ENCODE measurements at places on chromosomes 2 and 18.
A peak's percentile ranks its signal among the peaks of the same experiment; 100 is the strongest.

DNA sequence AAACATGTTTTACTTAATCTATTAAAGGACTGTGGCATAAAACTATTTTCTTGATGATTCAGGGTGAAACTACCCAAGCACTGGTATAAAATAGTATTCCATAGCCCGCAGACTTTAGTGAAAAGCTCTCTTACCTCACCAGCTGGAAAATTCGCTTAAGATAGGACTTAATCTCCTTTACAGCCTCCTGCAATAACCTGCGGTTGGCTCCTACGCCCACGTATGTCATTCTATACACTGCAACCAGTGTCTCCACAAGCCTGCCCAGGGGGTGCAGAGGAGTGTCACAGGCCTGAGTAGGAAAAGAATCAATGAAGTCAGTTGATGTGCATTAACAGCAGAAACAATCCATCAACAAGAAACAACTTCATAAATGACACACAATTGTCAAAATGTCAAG is 11.3 kb upstream of the MPP4 start:
- DNase-seq: no peak

DNA sequence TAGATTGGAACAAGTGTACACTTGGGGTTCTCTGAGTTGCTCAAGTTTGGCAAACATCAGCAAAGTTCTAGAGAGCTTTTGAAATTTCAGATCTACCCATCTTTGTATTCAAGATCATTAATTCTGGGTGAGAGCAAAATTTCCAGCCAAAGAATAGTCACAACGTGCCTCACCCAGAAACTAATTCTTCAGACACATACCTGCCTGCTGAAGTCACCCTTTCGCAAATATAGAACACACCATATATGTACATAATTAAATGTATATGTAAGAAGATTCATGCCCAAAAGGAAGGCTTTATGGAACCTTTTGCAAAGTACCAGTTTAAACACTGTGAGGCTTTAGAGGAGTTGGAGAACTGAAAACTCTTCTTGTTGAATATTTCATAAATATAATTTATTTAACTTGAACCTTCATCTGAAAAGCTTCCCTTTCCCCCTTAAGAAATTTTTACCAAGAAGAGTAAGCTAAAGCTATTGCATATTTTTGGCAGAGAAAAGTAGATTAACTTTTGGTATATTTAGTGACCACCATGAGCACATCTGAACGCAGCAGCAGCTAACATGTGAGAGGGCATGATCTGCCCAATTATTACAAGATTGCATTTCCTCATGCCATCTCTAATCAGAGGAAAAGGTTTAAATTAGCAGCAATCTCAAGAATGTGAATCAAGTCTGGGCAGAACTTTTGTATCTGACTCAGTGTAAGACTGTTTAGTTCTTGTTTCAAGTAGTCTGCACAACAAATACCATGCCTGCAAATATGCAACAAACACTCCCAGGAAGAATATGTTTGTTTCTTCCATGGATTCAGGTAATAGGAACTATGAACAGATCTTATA is 8.2 kb downstream of the RND3 start:
- no peak for DNase-seq

DNA sequence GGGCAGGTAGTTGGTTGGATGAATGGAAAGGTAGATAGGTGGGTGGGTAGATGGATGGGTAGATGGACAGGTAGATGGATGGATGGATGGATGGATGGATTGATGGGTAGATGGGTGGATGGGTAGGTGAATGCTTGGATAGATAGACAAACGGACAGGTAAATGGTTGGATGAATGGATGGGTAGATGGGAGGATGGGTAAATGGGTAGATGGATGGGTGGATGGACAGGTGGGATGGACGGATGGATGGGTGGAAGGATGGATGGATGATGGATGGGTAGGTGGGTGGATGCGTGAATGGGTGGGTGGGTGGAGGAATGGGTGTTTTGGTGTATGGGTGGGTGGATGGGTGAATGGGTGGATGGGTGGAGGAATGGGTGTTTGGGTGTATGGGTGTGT is 50.1 kb upstream of the ASAP2 start:
- DNase-seq: no peak

GRCh38 chr2:100845141-100845991 is 25.4 kb downstream of the NPAS2 start:
- DNase-seq: peak; percentile 84

GRCh38 chr2:190354003-190354690 is 10.8 kb downstream of the INPP1 start:
- no peak for DNase-seq

- DNase-seq: no peak
Measured at GRCh38 chr18:10213526-10213925, 240.9 kb upstream of the APCDD1 start.

- no peak for DNase-seq
Measured at GRCh38 chr18:11256251-11256650, 106.9 kb upstream of the PIEZO2 start.

DNA sequence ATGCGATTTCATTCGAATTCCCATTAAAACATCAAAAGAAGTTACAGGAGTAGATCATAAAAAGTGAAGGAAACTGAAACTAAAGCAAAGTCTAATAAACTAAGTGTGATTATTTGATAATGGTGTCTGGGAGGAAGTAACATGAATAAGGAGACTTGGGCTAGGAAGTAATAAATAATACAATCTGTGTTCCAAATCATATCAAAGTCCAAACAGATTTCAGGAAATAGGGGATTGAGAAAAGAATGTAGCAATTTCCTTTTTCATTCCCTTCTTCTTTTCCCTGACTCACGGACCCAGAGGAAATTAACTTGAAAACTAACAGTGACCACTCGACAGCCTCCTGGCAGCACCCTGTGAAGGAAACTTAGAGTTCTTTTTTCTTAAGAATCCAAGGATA is 758.4 kb upstream of the GCFC2 start:
- DNase-seq: no peak

DNA sequence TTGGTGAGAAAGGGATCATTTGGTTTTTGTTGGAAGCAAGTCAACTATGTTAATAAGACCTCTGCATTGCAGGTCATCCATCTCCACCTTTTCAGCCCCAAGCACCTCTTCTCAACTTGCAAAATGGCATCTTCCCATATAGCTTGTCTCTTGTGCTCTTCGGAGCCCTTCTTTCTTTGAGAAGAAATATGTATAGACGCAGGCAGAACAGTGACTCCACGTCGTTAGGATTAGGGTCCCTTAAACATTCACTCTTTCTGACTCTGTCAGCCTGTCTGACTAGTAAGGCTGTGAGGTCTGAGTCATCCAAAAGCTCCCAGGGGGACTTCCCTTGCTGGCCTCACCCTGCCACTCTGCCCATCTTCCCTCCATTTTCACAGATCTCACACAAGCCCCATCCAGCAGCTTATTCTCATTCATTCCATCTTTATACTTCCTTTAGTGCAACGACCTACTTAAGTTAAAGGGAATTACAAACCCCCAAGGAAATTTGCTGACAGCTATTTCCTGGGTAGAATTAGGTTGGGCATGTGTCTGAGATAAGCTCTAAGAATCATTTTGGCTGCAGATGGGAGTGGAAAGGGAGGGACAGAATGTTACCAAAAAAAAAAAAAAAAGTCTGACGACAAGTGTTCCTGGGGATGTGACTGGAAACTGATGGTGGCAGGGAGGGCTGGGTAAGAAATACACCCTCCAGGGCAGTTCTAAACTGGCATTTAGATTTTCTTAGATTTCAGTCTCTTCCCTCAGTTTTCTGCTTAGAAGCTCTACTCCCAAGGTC is 37.7 kb upstream of the MEX3C start:
- no peak for DNase-seq

- DNase-seq: no peak
Measured at GRCh38 chr2:47534179-47534919, 131.4 kb downstream of the MSH2 start.

DNA sequence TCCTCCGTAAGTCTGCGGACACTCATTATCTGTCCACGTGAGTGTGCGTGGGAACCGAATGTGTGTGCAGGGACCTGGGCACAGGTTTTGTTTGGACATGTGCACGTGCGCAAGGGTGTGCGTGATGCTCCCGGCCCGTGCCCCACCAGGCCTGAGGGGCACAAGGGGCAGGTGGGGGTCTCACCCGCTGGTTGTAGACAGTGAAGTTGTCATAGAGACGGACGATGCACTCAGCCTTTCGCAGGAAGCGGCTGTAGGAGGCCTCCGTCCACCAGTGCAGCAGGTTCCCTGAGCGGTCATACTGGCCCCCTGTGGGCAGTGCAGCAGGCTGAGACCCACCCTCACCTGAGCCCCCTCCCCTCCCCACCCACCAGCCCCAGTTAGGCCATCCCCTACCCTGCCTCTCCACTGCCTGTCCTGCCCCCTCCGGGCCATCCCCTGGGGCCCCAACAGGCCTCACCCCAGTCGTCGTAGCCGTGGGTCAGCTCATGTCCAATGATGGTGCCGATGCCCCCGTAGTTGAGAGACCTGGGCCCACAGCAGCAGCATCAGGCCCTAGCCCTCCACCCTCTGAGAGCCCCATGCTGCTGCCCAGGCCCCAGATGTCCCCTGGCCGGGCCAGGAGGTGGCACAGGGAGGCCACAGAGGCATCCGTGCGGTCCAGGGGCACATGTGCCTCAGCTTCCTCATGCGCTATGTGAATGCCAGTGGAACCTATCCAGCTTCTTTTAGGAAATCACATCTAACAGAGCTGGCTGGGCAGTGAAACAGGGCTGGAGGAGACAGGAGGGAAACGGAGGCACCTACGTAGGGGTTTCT is 6.1 kb downstream of the ECEL1 start:
- DNase-seq: peak; percentile 17

GRCh38 chr2:68256093-68256450 is 3.7 kb upstream of the PPP3R1 start:
- DNase-seq: no peak

GRCh38 chr2:44051593-44052347 is 56.0 kb upstream of the LRPPRC start:
- DNase-seq: no peak

DNA sequence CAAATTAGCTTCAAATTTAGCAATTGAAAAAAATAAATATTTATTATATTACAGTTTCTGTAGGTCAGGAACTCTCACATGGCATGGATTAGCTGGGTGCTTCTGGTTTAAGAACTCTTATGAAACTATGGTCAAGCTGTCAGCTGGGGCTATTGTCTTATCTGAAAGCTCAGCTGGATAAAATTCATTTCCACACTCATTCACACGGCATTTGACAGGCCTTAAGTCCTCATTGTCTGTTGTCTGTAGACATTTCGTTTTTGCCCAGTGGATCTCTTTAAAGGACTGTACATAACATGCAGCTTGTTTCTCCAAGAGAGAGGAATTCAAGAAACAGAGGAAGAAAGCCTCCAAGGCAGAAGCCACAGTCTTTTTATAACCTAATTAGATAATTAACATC is 1556.8 kb upstream of the SLC39A10 start:
- DNase-seq: no peak

DNA sequence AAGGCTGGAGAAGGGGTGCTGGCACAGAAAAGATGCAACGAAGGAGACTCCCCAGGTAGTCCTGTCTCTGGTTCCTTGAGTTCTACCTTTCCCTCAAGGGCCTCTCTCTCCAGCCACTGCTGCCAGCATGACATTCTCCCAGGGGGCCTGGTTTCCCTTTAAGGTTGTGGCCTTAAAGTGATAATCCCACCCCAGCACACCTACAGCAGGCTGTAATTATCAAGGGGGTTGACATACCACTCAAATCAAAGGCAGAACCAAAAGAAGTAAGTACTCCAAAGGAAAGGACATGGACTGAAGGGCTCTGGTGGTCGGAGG is 127.4 kb upstream of the MSH6 start:
- no peak for DNase-seq

DNA sequence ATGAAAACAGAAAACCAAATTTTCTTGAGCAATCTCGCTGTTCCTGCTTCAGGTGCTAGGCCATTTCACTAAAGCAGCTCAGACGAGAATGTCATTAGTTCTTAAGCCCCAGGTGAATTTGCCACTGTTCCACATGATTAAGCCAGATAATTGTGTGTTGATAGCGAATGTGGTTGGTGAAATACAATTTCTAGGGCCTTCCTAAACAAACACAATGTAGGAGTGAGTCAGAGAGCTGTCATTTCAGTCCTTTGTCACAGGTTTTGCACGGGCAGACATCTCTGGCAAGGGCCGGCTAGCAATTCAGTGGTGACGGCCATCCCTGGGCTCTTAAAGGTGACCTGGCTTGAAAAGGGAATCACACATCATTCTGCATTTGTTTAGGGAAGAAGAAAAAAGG is 170.7 kb downstream of the TMEM182 start:
- DNase-seq: no peak

GRCh38 chr2:183232161-183232865 is 108.1 kb downstream of the NUP35 start:
- DNase-seq: no peak

DNA sequence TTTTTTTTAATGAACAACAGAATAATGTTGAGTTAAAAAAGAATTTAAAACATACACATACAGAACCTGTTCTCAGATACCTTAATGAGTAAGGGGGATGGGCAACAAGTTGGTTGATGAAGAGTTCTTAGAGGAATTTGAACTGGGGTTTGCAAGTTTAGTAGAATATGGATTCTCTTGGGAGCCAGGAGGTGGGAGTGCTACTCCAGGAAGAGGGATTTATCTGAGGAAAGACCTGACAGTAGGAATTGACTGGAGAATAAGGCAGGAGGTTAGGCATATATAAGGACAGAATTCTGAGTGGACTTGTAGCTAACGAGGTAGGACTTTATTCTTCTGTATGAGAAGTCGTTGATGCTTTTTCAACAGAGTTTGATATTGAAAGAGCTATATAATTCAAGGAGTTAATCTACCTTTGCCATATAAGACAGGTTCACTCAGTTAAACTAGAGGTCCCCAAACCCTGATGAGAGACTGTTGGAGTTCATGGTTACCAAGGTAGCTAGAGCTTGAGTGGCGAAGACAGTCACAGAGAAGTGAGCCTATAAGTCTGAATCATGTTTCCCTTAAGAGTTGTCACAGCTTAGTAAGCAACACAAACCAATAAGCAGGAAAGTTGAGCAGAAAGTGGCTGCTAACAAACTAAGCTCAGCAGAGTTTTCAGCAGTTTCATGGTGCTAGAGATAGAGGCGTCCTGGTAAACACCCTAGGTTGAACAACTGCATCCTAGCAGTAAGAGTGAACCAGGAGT is 88.2 kb downstream of the NCOA1 start:
- no peak for DNase-seq

- no peak for DNase-seq
Measured at GRCh38 chr2:197706839-197707207, 1.7 kb downstream of the MARS2 start.

DNA sequence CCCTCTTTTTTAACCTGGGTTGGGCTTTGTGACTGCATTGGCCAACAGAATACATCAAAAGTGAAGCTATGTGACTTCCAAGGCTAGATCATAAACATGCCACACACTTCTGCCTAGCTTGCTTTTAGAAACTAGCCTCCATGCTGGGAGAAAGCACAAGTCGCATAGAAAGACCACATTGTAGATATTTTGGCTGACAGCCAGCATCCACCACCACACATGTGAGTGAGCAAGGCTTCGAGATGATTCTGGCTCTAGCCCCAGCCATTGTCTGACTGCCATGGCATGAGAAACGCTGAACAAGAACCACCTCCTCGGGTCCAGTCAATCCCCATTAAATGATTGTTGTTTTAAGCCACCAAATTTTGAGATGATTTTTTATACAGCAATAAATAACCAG is 66.8 kb upstream of the STPG4 start:
- no peak for DNase-seq
